HFFc6 (cell line): ENCODE measurements at places on chromosomes 7 and 10.

DNA sequence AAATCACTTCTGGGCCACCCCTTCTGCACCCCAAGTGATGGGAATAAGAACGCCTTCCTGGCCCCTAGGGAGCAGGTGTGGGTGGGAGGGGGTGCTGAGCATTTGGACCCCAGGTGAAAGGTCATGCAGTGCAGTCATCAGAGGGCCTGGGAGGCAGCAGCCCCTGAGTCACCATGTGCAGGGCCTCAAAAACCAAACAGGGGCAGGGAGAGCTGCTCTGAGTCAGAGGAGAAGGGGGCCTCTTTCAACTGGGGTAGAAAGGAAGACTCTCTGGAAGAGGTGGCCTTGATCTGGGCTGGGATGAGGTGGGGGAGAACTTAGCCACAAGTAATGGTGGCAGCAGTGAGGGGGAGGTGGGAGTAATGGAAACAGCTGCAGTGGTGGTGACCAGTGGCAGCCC lies 164.3 kb downstream of the BUB3 start:
- H3K4me3 ChIP-seq, result no peak overlapping the region
- H3K27me3 ChIP-seq, result peaks cover 2% of the 10 kb centered on the region; the same call in 1 of the 2 replicates
- no peak for DNase-seq
- H3K36me3 ChIP-seq, result peaks cover 4% of the 10 kb centered on the region; the same call in 1 of the 2 replicates

- H3K36me3 ChIP-seq, result no peaks in the 10 kb centered on the region
- DNase-seq, result peak; percentile 13
- H3K27ac ChIP-seq, result no peak overlapping the region
- no peaks in the 10 kb centered on the region for H3K27me3 ChIP-seq
- peaks cover 27% of the 10 kb centered on the region for H3K4me1 ChIP-seq
Observed at GRCh38 chr7:91852263-91852741, 28.2 kb downstream of the MTERF1 start.

- H3K27me3 ChIP-seq, result no peaks in the 10 kb centered on the region
- no peak overlapping the region for H3K4me3 ChIP-seq
- H3K4me1 ChIP-seq, result peaks cover 59% of the 10 kb centered on the region
- no peak for DNase-seq
- H3K36me3 ChIP-seq, result no peaks in the 10 kb centered on the region
- no peak overlapping the region for H3K27ac ChIP-seq
Observed at GRCh38 chr10:110011681-110012080, 3.9 kb downstream of the ADD3 start.

- DNase-seq, result no peak
- no peak overlapping the region for H3K27ac ChIP-seq
- H3K36me3 ChIP-seq, result no peaks in the 10 kb centered on the region
- H3K27me3 ChIP-seq, result peaks cover 7% of the 10 kb centered on the region
- peaks cover 26% of the 10 kb centered on the region for H3K4me1 ChIP-seq
- no peak overlapping the region for H3K4me3 ChIP-seq
Observed at GRCh38 chr7:127635659-127636285, 16.2 kb upstream of the SND1 start.

DNA sequence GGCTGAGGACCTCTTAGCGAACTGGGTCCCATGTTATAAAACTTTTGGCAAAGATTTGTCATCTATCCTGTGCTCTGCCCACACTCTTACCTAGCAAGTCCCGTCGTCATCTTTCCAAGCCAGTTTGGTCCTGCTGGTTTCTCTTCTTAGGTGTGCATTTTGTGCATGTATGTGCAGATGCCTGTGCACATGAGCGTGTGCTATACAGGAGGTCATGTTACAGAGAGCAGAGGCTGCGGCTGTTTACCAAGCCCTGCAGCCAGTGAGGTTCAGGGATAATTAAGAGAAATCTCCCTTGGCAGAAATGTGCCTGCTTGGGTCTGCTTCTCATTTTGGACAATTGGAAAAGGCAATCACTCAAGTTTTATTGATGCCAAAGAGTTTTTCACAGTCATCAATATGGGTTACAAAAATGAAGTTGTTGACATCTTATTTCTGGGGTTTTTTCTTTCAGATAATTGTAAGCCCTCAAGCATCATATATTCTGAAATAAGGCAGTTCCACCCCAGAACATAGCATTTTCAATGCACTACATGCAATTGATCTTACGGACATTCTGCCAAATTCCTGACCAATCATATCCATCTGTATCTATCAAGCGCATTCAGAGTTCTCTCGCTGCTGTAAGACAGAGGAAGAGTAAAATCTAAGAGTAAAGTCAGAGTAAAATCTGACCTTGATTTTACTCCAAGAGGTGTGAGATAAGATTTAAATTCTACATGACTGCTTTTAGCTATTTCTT lies 361.4 kb upstream of the ZNF32 start:
- H3K4me3 ChIP-seq, result no peak overlapping the region
- H3K36me3 ChIP-seq, result no peaks in the 10 kb centered on the region
- H3K4me1 ChIP-seq, result peaks cover 6% of the 10 kb centered on the region
- no peak for DNase-seq
